ENCODE measurements at places on chromosomes 5 and 9.

GRCh38 chr5:88818296-88818695 lies 64.7 kb downstream of the MEF2C start:
- DNase-seq, result no peak

DNA sequence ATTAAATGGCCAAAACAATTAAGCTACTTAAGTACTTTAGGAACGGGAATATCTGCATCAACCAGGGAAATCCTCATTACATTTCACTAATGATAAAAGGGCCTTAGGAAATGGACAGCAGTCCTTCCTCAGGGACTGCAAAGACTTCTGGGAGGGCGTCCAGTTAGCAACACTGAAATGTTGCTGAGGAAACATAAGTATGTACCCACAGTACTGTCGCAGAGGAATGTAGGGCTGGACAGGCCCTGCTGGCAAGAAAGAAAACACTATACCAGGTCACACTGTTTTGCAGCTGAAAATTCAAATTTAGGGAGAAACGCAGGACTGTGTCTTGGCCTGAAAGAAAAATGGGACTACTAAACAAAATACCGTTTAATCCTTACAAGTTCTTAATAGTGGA lies 1.3 kb downstream of the C5orf15 start:
- no peak for DNase-seq

DNA sequence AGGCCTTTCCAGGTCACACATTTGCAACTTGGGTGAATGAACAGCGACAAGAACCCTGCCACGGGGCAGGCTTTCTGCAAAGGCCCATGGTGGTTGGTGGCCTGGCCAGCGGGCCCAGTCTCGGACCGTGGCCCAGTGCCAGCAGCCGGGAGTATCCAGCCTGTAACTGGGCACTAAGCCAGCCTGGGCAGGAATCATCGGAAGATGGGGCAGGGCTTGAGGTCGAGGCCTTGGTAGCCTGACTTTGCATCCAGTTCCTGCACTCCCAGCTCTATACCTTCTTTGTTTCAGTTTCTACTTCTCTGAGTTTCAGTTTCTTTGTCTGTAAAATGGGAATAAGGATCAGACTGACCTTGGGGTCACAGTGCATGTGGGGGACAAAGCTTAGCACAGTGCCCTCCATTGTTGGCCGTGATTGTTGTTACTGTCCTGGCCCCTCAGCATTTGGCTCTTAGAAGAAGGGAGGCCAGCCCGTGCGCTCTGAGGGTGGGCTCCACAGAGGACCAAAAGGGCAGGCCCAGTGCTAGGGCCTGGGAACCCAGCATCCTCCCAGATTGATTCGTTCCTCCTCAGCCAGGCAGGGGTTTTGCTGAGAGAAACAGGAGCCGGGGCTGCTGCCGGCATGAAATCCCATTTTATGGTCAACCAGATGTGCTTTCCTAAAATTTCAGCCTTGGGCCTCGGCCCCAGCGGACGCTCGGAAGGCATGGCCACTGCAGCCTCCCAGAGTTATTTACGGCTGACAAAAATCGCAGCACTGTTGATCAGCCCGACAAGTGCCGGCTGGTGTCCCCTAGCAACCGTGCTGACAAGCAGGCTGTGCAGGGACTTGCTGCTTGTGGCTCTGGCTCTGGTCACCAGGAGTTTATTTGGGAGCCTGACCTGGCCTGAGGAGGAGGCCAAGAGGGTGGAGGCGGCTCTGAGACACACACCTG lies 43.6 kb downstream of the JADE2 start:
- no peak for DNase-seq

DNA sequence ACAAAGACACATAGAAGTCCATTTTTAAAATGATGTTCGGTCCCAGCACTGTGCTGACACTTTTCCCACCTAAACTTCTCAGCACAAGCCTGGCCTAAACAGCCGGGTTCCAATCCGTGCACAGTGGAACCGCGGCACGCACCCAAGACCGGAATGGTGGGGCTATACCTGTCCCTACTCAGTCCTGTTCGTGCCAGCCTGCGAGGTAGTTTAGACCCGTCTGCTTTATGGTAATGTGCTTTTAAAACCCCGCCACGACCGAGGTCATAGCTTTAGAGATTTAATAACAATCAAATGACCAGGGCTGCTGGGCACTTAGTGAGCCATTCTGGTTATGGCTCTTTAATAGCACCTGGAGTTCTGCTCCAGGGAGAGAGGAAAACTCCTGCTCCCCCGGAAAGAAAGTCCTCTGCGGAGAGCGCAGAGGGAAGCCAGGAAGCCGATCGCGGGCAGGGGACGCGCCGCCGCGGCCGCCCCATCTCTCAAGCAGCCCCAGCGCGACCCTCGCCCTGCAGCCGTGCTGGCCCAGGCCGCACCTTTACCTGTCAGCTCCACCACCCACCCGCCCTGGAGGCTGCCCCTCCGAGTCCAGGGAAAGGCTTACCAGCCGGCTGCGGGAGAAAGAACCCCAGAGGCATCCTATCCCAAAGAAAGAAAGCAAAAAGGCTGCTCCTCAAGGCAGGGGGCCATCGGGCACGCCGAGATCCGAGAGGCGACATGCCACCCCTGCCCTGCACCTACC lies 511 bp downstream of the ARL15 start:
- no peak for DNase-seq

DNA sequence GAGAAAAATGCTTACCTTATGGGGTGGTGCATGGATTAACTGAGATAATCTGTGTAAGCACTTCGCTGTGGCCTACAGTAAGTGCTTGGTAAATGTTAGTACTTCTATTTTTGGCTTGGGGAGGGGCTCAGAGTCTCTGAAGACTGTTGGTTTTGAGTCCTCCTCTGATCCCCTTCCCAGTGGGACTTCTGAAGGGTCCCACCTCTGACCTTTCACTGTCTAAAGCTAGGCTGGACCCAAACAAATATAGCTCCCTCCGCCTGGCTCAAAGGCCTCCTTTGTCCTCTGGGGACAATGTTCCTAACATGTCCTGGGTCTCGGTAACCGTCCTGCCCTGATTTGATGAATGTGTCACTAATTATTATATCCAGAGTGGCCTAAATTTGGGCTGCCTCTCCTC lies 34.8 kb downstream of the CAMK2A start:
- no peak for DNase-seq

GRCh38 chr9:108996643-108997042 lies 16.7 kb downstream of the CTNNAL1 start:
- no peak for DNase-seq

All from stimulated activated CD8-positive, alpha-beta memory T cell treated with anti-CD3 and anti-CD28 coated beads, Interleukin-7, amount 100 ng/mL, for 24 hours (primary cell).